ENCODE measurements at places on chromosomes 13 and 19.

GRCh38 chr19:17687857-17688784 lies at the start of gene UNC13A:
TSS of gene UNC13A (minus strand) at chr19:17688354. CDS start at chr19:17688199, 155 bp downstream.
- no peak for DNase-seq

DNA sequence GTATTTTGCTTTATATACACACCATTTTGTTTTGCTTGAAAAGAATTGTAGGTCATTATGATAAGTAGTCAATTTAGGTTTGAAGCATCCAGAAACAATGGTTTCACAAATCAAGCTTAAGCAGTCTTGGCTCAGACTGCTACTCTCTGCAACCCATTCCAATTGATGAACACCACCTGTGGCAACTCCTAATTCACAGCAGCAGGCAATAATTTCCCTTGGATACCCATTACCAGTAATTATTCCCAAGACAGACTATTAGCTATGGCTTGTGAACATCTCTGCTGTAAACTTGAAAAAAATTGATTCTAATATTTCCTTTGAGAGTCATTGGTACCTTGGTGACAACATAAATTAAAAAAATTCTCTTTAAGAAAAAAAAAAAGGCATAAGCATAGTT lies 299.3 kb upstream of the SLITRK6 start:
- no peak for DNase-seq

DNA sequence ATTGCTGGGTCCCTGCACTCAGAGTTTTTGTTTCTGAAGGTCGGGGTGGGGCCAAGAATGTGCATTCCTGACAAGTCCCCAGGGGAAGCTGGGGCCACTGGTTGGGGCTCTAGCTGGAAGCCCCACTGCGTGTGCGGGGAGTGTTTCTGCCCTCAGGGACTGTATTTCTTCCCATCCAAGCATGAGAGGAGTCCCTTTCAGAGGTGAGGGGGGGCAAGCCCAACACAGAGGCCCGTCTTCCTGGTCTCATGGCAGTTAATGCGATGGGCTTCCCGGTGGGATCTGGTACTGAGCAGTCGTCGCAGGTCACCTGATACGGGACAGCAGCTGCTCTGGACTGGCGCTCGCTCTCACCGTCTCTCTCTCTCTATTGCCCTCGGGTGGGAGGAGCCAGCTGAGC lies 50.4 kb downstream of the GPR12 start:
- DNase-seq = no peak

DNA sequence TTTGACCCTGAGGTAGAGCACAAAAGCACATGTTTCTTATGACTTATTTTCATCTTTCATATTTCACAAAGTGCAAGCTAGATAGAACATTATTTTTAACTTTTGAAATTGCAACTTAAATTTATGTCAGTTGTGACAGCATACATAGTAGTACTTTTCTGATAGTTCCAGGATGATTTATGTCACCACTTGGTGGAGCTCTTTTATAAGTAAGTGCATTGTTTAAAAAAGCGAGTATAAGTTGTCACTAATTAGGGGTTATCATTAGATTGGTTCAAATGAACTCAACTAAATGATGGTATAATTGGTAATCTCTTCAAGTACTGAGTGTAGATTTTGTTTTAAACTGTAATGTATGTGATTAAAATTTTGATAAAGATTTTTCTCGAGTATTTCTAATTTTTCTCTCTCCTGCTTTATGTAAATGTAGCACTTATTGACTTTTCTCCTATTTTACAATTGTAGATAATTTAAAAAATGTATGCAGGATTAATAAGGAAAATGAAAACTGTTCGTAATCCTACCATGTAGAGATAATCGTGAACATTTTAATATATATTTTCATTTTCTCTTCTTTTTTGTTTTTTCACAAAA lies 31.1 kb downstream of the RB1 start:
- DNase-seq = no peak

- DNase-seq = no peak
Measured at GRCh38 chr13:78404846-78405360, 198.4 kb downstream of the POU4F1 start.

DNA sequence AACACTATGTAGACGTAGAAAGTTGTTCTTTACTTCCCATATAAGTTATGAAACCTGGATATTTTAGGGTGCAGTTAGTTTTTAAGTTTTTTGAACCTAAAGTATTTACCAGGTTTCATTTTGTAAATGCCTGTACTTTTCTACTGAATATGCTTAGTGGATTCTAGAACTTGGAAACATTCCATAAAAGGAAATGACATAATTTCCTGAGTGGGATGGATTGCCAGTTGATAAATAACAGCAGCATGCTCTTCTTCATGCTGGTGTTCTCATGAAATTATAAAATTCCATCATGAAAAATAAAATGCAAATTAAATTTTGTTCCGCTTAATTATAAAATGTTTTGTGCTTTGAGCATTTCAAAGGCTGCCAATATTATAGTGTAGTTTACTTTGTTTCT lies 362.2 kb upstream of the PCDH20 start:
- DNase-seq = no peak

GRCh38 chr19:17944301-17944700 lies 11.5 kb downstream of the CCDC124 start:
- DNase-seq = no peak

DNA sequence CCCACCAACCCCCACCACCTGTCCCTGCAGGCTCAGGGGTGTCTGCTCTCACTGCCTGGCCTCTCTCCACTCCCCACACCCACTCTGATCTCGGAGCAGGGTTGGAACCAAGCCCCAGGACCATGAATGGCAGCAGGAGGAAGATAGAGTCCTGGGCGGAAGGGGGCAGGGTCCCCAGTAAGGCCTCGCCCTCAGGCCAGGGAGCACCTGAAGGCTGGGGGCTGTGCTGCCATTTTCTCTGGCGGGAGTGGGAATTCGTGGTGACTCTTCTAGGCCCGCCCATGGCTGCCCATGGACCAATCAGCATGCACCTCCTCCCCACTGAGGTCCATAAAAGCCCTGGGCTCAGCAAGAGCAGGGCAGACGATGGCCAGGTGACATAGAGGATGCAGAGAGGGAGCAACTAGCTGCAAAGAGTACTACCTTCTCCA lies 25.0 kb downstream of the KBTBD6 start:
- no peak for DNase-seq

DNA sequence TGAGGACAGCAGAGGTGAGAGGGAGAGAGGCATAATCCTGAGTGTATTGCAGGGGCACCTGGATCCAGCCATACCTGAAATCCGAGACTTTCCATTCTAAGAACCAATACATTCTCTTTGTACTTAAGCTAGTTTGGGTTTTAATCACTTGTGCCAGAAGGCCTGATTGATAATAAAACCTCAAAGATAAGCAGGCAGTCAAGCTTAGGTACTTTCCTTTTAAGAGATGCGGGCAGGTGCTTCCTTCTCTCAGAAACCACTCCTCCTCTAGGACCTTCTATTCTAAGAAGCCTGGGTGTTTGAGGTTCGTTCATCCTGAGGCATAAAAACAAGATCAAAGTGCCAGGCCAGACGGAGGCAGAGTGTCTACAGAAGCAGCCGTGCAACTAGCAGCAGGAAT lies 22.2 kb downstream of the FAM187B start:
- peak; percentile 26 for DNase-seq

- no peak for DNase-seq
Measured at GRCh38 chr13:42610649-42611048, 36.7 kb downstream of the TNFSF11 start.

GRCh38 chr19:37893845-37894575 lies 12.4 kb downstream of the WDR87 start:
- DNase-seq = no peak

DNA sequence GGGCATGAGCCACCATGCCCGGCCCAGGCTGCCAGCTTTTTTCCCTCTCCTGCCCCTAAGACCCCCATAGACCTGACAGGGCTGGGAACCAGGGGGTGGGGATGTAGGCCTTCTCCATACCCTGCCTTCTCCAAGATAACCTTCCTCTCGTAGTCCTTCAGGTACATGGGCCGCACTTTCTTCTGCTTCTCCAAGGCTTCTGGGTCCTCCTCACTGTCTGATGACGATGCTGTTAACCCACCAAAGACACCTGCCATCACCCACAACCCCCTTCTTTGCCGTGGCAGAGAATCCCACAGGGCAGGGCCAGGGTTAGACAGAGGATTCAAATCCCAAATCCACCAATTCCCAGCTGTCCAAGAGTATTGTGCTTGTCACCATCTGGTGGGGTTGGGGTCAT lies 3.2 kb downstream of the KRI1 start:
- DNase-seq = no peak

- DNase-seq = no peak
Measured at GRCh38 chr13:75423946-75424345, 58.0 kb downstream of the TBC1D4 start.

DNA sequence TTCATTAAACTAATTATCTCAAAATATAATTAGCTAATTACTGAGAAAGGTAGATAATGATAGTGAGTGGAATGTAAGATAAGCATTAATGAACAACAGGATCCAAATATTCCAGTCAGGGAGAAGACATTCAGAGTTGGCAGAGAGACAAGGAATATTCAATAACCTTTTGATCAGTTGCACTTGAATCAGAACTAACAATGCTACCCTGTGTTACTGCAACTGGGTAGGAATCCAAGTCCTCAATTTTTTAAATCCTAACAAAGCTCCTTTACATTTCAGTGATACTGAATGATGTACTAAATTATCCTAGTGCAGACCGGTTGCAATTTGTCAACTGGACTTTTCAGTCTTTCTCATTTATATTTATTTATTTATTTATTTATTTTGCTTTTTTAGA lies 107.1 kb upstream of the MIR17HG start:
- DNase-seq = no peak

- no peak for DNase-seq
Measured at GRCh38 chr19:3361384-3362216, 4.8 kb upstream of the NFIC start.

GRCh38 chr19:35612224-35612558 lies 344 bp upstream of the HAUS5 start:
- no peak for DNase-seq

GRCh38 chr13:98796798-98797197 lies 44.3 kb upstream of the SLC15A1 start:
- DNase-seq = peak; percentile 28

DNA sequence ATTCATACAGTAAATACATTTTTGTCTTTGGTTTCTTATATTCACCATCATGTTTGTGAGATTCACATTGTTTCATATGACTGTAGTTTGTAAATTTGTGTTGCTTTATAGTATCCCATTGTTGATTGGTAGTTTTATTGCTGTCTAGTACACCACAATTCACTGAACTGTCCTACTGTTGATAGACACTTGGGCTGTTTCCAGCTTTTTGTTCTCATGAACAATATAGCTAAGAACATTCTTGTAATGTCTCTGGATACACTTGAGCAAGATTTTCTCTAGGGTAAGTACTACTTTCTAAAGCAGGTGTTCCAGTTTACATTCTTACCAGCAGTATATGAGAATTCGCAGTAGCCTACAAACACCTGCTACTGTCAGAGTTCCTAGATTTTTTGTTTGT lies 37.8 kb downstream of the SKA3 start:
- no peak for DNase-seq

- no peak for DNase-seq
Measured at GRCh38 chr13:58587183-58587582, 955.6 kb downstream of the PCDH17 start.

DNA sequence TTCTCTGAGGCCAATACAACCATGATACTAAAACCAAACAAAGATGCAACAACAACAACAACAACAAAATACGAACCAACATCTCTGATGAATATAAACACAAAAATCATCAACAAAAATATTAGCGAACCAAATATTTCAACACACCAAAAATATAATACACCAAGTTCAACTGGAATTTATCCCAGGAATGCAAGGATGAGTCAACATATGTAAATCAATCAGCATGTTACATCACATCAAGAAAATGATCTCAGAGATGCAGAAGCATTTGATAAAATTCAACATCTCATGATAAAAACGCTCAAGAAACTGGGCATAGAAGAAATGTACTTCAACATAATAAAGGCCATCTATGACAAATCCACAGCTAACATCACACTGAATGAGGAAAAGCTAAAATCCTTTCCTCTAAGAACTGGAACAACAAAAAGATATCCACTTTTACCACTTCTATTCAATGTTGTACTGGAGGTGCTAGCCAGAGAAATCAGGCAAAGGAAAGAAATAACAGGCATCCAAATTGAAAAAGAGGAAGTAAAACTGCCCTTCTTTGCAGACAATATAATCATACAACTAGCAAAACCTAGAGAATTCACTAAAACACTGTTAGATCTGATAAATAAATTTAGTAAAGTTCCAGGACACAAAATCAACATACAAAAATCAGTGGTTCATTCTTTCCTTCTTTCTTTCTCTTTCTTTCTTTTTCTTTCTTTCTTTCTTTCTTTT lies 2448.7 kb upstream of the PCDH20 start:
- DNase-seq = no peak

DNA sequence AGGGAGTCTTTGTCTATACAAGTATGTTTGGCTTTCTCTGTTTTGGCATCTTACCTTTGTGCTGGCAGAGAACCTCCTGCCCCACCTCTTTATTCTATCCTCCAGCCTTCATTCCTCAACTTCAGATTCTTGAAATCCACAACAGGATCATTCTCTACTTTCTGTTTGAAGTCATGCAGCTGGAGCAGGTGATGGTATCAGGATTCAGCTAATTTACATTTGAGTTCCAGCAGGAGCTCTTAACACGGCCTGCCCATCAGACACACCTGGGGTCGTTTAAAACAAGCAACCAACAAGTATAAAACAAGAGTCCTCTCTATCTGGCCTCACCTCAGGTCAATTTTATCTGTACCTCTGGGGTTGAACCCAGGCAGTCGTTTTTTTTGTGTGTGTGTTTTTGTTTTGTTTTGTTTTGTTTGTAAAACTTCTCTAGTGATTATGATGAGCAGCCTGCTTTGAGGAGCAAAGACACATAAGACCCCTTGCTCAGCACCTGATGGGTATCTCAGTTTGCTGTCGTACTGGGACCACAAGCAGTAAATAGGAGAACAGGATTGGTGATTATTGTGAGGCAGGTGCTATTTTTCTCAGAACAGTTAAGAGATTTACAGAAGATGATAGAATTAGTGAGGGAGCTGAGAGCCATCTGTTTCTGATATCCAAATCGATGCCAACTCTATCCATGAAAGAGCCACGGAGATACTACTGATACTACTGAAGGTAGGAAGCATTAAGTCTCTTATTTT lies 78.4 kb downstream of the GPC6 start:
- DNase-seq = no peak

GRCh38 chr13:42484386-42484785 lies 89.6 kb upstream of the TNFSF11 start:
- DNase-seq = no peak

- no peak for DNase-seq
Measured at GRCh38 chr13:42969565-42970172, 22.4 kb downstream of the EPSTI1 start.

GRCh38 chr13:111344471-111345191 lies 24.2 kb downstream of the TEX29 start:
- peak; percentile 70 for DNase-seq
